ENCODE measurements at places on chromosomes 7 and 10.

GRCh38 chr7:137519947-137520346 lies 176.4 kb upstream of the PTN start:
- no peak for DNase-seq

- DNase-seq = no peak
Observed at GRCh38 chr10:128027306-128027705, 98.9 kb downstream of the MKI67 start.

DNA sequence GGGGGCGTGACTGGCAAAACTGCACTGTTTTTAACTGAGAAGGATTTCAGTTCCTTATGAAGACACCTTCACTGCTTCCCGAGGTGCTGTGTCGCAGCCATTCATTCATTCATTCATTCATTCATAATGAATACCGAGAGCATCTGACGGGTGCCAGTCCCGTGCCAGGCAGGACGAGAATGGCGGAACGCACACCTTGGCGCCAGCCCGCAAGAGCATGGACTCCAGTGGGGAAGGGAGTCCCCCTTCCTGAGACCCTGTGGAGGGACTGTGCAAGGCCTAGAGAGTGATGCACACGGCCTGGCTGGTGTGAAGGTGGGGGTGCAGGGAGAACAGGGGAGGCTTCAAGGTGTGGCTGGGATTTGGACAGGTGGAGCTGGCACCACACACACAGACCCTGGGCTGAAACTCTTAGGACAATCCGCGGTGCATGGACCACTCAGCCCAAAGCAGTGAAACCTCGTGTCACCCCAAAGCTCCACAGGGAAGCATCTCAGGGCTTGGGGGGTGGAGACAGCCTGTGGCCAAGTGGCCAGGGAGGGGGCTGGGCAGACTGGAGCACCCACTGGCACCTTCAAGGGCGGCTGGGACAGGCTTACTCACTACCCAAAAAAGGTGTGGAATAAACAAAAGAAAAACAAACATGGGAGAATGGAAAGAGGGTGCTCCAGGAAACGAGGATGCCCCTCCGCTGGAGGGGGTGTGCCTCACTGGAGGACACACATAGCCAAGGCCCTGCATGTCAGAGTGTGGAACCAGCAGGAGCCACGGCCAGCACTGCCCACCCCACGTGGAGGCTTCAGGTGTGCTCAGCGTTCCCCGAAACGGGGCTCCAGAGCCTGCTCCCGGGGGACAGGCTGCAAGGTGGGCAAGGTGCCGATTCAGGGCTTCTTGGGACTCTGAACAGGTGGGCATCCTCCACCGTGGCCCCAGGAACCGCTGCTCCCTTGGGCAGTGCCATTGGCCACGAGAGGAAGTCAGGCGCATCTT lies 37.7 kb downstream of the EBF3 start:
- DNase-seq = no peak

- no peak for DNase-seq
Observed at GRCh38 chr10:44968091-44968490, 8.5 kb downstream of the RASSF4 start.
